ENCODE measurements at places on chromosomes 6 and 20. TPM values are rescaled to one million over a fixed set of nuclear protein-coding genes. Genes with fewer than 3 reads are reported as not detected.

PI16 gene
- polyA plus RNA-seq, result 0.02 TPM

SLC17A4 gene
- not detected for polyA plus RNA-seq

DNAH8 gene
- polyA plus RNA-seq, result under 0.01 TPM

MRAP2 gene
- polyA plus RNA-seq, result 0.44 TPM

LAMA4 gene
- polyA plus RNA-seq, result 9.4 TPM

PRRT1 gene
- 1.2 TPM for polyA plus RNA-seq

DNA sequence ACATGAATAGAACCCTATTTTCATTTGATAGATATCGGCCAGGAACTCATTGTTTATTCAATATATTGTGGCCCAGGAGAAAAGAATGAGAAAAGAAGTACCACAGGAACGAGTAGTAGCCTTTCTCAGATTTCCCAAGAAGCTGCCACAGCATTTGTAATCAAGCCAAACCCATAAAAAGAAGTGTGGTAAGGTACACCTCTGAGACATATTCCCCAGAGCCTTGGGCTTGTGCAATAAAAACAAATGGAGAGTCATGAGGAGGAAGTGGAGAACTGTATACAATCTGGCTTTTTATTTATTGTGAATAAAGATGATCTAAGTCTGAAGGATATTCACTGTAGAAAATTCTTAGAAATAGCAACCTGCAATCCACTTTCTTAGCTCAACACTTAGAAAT is 36.7 kb downstream of the KIF6 start:
- no peak for DNase-seq
- H3K27ac ChIP-seq, result no peak overlapping the region
- no peak overlapping the region for H3K4me3 ChIP-seq
- no peaks in the 10 kb centered on the region for H3K27me3 ChIP-seq

DNA sequence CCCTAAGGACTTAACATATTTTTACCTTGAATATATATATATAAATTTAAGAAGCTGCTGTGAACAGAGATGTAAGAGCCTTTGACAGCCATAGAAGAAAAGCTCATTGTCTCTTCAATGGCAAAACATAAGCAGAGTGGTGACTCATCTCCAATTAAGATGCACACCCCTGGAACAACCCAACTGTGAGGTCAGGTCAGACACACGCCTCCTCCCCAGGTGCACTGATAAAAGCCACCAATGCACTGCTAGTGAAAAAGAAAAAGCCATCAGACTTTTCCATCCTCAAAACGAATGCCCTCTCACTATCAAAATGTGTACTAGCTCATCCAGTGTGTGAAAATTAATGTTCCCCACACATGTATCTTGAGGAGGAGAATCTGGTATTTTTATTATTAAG is 100.1 kb downstream of the SMLR1 start:
- H3K4me3 ChIP-seq, result no peak overlapping the region
- peaks cover 11% of the 10 kb centered on the region for H3K27me3 ChIP-seq
- H3K36me3 ChIP-seq, result no peaks in the 10 kb centered on the region
- no peaks in the 10 kb centered on the region for H3K4me1 ChIP-seq
- no peak for DNase-seq

- H3K36me3 ChIP-seq, result peaks cover 83% of the 10 kb centered on the region
- peak overlapping the region; percentile 79 for H3K27ac ChIP-seq
- DNase-seq, result no peak
These were observed 55.7 kb downstream of the GNAS start for GRCh38 chr20:58908221-58908620.

GRCh38 chr6:129679275-129679674 is 30.7 kb downstream of the ARHGAP18 start:
- H3K27me3 ChIP-seq, result no peaks in the 10 kb centered on the region
- peak overlapping the region; percentile 30 for H3K4me3 ChIP-seq
- H3K36me3 ChIP-seq, result peaks cover 21% of the 10 kb centered on the region
- DNase-seq, result no peak
- peaks cover 74% of the 10 kb centered on the region for H3K4me1 ChIP-seq
- H3K27ac ChIP-seq, result peak overlapping the region; percentile 99

DNA sequence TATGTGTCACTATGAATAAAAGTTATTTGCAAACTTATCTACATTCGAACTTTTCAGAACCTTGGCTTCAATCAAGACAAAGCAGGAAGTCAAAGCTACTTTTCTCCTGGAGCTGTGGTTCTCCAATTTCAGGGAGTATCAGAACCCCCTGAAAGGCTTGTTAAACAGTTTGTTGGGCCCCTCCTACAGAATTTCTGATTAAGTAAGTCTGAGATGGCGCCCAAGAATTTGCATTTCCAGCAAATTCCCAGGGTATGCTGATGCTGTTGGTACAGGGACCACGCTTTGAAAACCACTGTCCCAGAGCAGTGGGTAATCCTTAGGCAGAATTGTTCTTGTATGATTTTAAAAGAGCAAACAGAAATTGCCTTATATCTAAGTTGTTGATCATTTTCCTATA is 189.9 kb upstream of the KCNG1 start:
- H3K27ac ChIP-seq, result no peak overlapping the region
- no peaks in the 10 kb centered on the region for H3K27me3 ChIP-seq
- H3K4me3 ChIP-seq, result no peak overlapping the region
- no peaks in the 10 kb centered on the region for H3K36me3 ChIP-seq

- no peak overlapping the region for H3K27ac ChIP-seq
- H3K4me1 ChIP-seq, result peaks cover 11% of the 10 kb centered on the region
- H3K27me3 ChIP-seq, result no peaks in the 10 kb centered on the region
- H3K4me3 ChIP-seq, result no peak overlapping the region
These were observed 309.9 kb upstream of the NOX3 start for GRCh38 chr6:155765275-155766194.

DNA sequence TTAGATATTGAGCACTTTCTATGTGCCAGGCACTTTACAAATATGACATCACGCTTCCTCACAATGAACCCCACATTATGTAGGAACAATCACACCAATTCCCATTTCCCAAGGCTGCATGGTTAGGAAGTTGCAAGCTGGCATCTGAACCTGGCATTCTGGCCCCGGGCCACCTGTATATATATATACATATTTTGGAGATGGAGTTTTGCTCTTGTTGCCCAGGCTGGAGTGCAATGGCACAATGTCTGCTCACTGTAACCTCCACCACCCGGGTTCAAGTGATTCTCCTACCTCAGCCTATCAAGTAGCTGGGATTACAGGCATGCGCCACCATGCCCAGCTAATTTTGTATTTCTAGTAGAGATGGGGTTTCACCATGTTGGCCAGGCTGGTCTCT is 30.4 kb downstream of the SRC start:
- H3K4me1 ChIP-seq, result no peaks in the 10 kb centered on the region
- H3K27ac ChIP-seq, result no peak overlapping the region
- H3K4me3 ChIP-seq, result no peak overlapping the region
- no peaks in the 10 kb centered on the region for H3K27me3 ChIP-seq

GRCh38 chr6:75480425-75480824 is 13.2 kb downstream of the FILIP1 start:
- H3K27ac ChIP-seq, result no peak overlapping the region
- no peak overlapping the region for H3K4me3 ChIP-seq
- H3K27me3 ChIP-seq, result no peaks in the 10 kb centered on the region
- no peaks in the 10 kb centered on the region for H3K4me1 ChIP-seq

GRCh38 chr6:138234363-138234762 is 16.1 kb upstream of the PBOV1 start:
- no peak overlapping the region for H3K27ac ChIP-seq
- no peaks in the 10 kb centered on the region for H3K27me3 ChIP-seq
- no peaks in the 10 kb centered on the region for H3K4me1 ChIP-seq
- H3K4me3 ChIP-seq, result no peak overlapping the region
- DNase-seq, result no peak

DNA sequence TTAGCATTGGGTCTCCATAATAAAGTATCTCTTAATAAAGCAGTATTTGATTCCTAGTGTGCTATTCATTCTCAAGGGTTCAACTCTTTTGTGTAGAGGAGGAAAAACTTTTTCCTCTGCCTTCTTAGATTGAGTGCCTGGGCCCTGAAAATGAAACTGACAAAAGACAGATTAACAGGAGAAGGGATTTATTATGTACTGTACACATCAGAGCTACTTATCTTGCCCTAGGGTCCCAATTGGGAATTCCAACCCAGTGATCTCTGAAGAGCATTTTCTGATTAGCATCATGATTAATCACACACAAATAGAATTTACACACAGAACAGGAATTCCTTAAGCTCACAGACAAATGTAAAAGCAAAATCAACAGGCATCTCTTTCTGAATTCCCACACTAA is 128.9 kb downstream of the CD164 start:
- no peaks in the 10 kb centered on the region for H3K27me3 ChIP-seq
- DNase-seq, result no peak
- no peak overlapping the region for H3K27ac ChIP-seq
- no peak overlapping the region for H3K4me3 ChIP-seq
- H3K4me1 ChIP-seq, result no peaks in the 10 kb centered on the region
- H3K36me3 ChIP-seq, result no peaks in the 10 kb centered on the region

- H3K27ac ChIP-seq, result no peak overlapping the region
- H3K27me3 ChIP-seq, result no peaks in the 10 kb centered on the region
- H3K4me1 ChIP-seq, result no peaks in the 10 kb centered on the region
- DNase-seq, result no peak
- no peaks in the 10 kb centered on the region for H3K36me3 ChIP-seq
- no peak overlapping the region for H3K4me3 ChIP-seq
These were observed 25.8 kb downstream of the LY86 start for GRCh38 chr6:6614096-6614982.

DNA sequence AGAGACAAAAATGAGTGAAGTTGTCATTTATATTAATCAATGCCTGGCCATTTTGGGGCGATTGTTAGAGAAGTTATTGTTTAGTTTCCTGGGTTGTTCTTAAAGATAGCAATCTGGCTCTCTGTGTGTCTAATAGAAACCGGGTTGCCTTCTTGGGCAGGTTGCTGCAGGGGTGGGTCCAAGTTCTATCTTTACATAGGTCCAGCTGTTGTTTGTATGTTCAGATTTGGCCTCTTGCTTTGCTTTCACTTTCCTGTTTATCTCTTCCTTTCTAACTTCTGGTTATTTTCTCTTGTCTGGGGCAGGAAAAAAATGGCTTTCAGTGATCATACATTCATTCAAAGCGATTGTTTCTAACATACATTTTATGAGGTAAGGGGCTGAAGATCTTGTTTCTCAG is 128.4 kb upstream of the NOX3 start:
- no peaks in the 10 kb centered on the region for H3K27me3 ChIP-seq
- H3K36me3 ChIP-seq, result no peaks in the 10 kb centered on the region
- DNase-seq, result no peak
- H3K4me1 ChIP-seq, result no peaks in the 10 kb centered on the region
- no peak overlapping the region for H3K27ac ChIP-seq
- H3K4me3 ChIP-seq, result no peak overlapping the region

DNA sequence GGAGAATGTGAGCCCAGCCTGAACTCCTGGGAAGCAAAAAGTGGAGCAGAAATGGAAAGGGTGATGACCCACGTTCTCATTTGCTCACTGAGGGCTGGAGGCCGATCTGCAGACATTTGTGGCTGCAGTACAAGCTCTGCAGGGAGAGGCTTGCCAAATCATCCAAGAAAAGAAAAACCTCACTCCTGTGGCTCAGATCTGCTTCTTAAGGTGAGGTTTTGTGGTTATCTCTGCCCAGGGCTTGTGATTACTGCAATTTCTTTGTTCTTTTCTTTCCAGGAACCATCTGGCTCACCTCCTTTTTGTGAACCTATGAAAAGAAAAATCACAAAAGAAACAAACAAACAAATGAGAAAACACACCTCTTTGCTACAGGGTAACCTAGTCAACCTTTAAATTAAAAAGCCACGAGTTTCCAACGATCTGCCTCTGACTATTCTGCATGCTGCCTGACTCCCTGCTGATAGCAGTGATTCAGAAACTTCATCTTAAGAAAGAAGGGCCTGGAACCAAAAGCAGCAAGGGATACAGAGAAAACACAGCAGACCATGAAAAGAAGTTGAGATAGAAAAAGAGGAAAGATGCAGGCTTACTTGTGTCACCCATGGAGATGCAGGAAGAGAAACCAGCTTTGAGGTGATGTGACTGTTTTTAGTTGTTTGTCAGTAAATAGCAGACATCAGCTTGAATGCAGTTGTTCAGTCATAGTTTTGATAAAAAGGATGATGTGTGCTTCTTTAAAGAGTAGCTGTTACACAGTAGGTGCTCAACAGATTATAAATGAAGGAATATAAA is 165.1 kb downstream of the LMBRD1 start:
- no peak for DNase-seq
- no peaks in the 10 kb centered on the region for H3K36me3 ChIP-seq
- no peak overlapping the region for H3K4me3 ChIP-seq
- no peak overlapping the region for H3K27ac ChIP-seq
- H3K27me3 ChIP-seq, result no peaks in the 10 kb centered on the region
- no peaks in the 10 kb centered on the region for H3K4me1 ChIP-seq

DNA sequence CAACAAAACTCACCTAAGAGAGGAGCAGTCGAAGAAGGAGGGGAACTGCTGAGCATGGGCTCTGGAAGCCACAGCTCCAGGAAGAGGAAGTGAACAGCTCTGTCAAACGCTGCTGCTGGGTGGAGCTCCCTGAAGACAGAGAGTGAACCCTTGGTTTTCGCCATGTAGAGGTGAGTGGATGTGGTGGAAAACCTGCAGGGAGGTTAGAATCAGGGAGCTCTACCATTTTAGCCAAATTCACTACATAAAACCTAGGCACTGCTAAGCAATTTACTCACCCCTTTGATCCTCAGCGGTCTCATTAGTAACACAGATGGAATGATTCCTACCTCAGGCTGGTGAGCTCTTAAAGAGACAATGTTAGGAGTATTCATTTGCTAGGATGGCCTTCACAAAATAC is 19.4 kb upstream of the TFAP2A start:
- no peak overlapping the region for H3K4me3 ChIP-seq
- no peak for DNase-seq
- H3K36me3 ChIP-seq, result no peaks in the 10 kb centered on the region
- no peak overlapping the region for H3K27ac ChIP-seq
- H3K4me1 ChIP-seq, result no peaks in the 10 kb centered on the region
- H3K27me3 ChIP-seq, result no peaks in the 10 kb centered on the region

DNA sequence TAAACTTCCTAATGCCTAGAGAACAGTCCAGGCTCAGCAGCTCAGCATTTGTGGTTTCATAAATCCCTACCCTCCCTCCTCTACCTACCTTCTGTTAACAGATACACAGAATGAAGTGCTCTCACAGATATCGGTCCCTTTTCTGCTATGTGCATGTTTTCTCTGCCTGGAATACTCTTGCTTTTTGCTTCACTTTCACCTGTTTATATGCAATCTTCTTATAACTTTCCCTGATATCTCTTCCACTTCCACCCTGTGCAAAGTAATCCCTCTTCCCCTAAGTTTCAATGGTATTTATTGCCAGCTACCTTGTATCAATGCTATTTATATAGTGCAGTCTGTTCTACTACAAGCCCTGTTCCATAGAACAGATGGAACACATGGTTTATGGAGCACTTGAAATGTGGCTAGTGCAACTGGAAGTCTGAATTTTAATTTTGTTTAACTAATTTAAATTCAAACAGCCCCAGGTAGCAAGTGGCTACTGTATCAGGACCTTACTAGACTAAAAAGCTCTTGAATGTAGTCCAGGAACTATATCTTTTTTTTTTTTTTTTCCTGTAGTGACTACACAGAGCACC is 3.1 kb upstream of the TAB2 start:
- H3K27ac ChIP-seq, result no peak overlapping the region
- 0 out of 2 replicates have a peak, but pooled peaks cover 2% of the 10 kb centered on the region for H3K4me1 ChIP-seq
- no peak for DNase-seq
- no peaks in the 10 kb centered on the region for H3K36me3 ChIP-seq
- no peak overlapping the region for H3K4me3 ChIP-seq

GRCh38 chr6:152642578-152643375 is 5.6 kb upstream of the SYNE1 start:
- DNase-seq, result peak; percentile 61
- no peaks in the 10 kb centered on the region for H3K4me1 ChIP-seq
- no peak overlapping the region for H3K27ac ChIP-seq
- H3K27me3 ChIP-seq, result no peaks in the 10 kb centered on the region

All from SK-N-SH (cell line).